GM13976 (cell line): ENCODE measurements at places on chromosomes 3 and 15.

DNA sequence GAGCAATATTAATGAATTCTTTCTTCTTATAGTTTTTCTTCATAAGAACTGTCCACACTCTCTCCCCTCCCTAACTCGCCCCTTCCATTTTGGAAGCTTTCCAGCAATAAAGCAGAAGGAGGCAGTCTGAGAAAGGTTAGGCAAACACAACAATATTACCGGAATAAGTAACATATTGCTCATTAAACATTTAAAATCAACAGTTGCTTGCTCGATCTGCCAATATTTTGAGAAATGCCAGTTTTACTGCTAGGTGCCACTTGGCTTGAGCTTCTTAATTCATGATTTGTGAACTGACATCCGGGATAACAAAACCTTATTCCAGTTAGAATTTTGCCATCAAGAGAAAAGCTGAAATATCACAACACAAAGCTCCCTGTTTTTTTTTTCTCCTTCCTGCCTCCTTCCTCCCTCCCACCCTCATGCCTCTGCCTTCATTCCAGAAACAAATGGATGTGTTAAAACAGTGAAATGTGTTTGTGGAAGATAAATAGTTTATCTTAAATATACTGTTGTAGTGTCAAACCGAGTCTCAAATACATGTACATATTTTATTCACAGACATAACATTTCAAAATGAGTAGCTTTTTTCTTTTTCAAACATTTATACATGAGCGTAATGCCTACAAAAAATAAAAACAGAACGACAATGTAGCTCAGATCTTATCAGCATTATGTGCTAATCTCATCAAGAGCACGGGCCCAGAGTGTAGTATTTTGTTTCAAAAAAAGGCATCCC is 253.7 kb downstream of the GAP43 start:
- DNase-seq: no peak

- DNase-seq: no peak
These were observed 150.5 kb upstream of the THBS1 start for GRCh38 chr15:39430389-39430788.

DNA sequence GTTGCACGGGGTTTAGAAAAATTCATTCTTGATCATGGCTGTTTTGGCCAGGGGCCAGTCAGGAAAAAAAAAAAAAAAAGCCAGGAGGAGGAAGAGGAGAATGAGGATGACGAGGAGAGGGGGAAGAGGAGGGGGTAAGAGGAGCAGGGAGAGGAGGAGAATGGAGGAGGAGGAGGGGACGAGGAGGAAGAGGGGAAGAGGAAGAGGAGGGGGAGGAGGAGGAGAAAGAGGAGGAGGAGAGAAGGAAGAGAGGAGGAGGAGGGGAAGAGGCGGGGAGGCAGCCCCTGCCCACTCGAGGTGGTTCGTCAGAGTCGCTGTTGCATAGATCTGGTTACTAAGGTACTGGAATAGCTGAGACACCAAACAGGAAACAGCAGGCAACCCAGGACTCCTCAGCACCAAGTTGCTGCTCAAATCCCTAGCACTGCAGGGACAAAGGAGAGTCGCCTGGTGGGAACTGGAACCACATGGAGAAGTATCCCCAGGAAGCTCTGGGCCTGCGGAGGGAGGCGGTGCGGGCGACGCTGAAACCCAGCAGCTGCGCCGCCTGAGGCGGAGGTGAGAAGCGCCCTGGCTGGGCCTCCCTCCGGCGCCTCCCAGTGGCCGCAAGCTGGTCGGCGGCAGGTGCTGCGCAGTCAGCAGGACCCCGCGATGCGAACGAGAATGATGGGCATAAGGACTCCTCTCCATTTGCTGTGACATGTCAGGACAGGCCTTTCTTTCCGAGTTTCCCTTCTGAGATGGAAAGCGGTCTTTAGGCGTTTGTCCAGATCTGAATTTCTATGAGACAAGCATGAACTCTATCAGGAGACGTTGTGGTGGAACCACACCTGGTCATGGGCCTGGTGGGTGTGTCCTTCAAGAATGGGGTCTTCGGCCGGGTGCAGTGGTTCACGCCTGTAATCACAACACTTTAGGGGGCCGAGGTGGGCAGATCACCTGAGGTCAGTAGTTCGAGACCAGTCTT is 17.5 kb downstream of the FAM240A start:
- DNase-seq: peak; percentile 89

DNA sequence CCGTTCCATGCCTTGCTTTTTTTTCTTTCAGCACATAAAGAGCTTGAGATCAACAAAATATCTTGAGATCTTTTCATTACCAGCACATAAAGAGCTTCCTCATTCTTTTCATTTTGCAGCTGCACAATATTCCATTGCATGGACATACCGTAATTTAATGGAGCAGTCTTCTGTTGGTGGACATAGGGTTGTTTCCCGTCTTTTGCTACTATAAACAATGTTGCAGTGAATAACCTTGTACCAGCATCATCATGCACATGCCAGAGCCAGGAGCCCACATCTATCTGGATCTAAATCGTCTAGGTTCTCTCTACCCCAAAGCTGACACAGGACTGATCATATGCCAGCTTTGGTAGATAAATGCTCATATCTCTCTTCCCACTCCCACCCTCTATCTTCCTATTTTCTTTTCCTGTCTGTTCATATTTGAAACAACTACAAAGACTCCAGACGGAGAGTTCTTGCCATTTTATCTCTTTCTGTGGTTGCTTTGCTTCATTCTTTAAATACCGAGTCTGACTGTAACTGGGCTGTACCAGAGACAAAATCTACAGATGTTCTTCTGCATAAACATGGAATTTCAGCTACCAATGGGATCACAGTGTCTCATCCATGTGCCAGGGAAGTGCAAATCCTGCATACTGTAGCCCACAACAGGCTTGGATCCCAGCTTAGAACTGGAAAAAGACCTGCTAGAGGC is 47.1 kb upstream of the AKAP13 start:
- no peak for DNase-seq

GRCh38 chr15:80484333-80484864 is 80.2 kb downstream of the ARNT2 start:
- DNase-seq: no peak

GRCh38 chr3:98655666-98656065 is 62.3 kb upstream of the CPOX start:
- DNase-seq: no peak

DNA sequence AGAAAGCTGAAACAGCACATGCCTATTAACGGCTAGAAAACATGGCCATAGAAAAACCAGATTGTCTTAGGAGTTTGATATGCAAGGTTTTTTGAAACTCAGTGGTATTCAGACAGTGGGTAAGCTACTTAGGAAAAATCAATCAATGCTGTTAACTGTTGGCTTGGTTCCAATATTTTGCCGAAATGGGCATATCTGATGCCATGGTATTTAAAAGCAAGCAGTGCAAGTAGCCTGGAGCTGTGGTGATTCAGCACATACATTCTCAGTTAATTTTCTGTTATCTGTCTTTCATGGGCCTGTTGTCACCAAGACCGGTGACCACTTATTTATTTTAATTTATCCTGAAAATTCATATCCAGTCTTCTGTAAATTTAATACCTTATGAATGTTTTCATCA is 17.3 kb upstream of the SUCNR1 start:
- no peak for DNase-seq

DNA sequence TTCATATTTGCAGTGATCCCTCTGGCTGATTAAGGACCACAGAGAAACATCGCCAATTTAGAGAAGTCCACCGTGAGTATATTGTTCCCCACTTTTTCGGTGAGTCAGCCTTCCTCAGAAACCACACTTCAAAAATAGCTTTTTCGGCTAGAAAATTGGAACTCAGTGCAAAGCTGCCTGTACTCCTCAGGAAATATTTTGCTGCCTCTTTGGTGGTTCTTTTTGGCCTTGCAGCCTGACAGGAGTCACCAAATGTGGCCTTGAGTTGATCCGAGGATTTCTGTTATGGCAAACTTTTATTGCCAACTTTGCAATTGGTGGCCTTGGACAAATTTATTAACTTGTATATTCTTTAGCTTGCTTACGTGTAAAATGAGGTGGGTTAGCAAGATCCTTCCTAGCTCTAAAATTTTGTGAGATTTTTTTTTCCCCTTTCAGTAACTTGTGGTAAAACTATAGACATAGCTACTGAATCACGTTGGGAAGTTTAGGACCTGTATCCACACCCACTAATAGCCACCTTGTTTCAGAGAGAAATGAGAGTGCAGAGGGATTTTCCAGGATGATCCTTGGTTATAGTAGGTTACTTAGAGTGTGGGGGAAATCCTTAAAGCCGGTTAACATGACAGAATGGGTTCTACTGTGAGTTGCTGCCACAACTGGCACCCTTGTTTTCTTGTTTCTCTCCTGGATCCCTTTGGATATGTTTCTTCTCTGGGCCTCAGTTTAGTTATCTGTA is 9.9 kb downstream of the ARL6IP5 start:
- DNase-seq: no peak

GRCh38 chr3:98501863-98502576 is 4.5 kb downstream of the OR5K2 start:
- DNase-seq: no peak

DNA sequence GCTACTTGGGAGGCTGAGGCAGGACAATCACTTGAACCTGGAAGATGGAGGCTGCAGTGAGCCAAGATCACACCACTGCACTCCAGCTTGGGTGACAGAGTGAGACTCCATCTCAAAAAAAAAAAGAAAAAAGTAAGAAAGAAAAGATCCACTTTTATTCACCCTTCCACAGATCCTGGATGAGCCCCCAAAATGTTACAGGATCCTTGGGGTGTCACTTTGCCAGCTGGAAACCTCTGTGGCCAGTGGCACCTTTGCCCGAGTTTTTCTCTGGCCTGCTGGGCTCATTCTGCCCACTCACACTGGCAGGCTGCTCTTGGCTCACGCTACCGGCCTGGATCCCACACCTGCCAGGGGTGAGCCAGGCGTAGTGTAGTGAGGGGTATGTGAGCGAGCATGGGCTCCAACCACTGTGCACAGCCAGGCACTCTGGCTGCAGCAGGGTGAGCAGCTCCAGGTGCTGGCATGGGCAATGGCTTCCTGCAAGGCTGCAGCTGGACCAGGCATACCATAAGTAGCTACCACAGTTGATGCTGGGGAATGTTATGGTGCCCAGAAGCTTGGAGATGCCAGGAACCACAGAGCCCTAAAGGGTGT is 57.8 kb upstream of the C15orf39 start:
- no peak for DNase-seq

GRCh38 chr3:182738583-182739411 is 54.5 kb upstream of the ATP11B start:
- no peak for DNase-seq

GRCh38 chr3:115554487-115554807 is 68.9 kb upstream of the GAP43 start:
- no peak for DNase-seq

DNA sequence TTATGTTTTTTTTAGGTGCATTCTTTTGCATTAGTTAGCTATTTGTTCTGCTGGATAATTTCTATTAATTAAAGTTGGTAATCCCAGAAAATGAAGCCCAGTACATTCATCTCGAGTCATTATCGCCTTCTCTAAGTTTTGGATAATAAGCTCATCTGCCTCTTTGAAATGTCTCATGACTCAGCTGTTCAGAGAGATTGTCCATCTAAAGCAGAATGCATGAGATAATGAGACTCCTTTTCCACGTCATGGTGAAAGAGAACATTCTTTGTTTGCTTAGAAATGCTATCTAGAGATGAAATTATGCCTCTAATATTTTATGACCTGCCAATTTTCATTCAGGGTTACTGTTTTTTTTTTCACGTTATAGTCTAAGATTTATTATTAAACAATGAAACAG is 374.7 kb upstream of the GOLIM4 start:
- DNase-seq: no peak

- DNase-seq: no peak
These were observed 181.4 kb upstream of the BCL6 start for GRCh38 chr3:187926620-187927019.

DNA sequence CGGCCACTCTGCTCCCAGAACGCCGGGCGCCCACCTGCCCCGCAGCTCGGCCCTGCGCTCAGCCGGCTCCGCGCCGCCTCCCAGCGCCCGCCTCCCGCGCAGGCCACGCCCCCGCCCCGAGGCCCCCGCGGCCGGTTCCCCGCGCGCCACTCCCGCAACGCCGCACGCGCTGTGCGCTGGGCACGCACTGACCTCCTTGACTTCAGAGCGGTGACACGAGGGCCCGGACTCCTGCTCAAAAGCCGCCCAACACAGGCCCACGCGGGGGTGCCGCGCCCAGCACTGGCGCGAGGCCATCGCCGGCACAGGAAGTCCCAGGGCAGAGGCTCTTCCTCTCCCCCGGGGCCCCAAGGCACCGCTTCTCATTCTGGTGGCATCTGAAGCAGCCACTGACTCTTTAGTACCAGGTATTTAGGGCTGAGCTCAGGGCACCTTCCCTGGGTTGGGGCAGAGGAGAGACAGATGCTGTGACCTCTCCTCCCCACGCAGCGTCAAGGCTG is 12.4 kb downstream of the TNK2 start:
- peak; percentile 81 for DNase-seq

- DNase-seq: no peak
These were observed 157.3 kb upstream of the SMAD3 start for GRCh38 chr15:66907826-66908743.

DNA sequence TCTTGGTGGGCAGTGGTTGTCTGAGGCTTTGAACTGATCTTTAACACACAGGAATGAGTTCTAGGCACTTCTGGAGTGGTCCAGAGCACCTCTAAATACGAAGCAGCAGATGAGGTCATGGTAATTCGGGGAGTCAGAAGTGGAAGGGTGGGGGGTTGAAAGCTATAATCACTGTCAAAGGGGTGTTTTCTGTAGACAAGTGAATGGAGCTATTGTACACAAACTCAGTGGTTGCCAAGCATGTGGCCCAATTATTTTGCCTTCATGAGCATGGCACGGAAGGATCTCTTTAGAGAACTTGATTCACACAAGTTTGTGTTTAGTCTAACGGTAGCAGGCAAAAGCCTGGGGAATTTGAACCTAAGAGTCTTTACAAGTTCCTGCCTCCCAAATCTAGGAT is 6.3 kb downstream of the FRMD5 start:
- no peak for DNase-seq

- DNase-seq: no peak
These were observed 11.0 kb upstream of the KCNMB2 start for GRCh38 chr3:178525251-178525650.

- no peak for DNase-seq
These were observed 75.7 kb upstream of the UBE3A start for GRCh38 chr15:25514522-25514921.

DNA sequence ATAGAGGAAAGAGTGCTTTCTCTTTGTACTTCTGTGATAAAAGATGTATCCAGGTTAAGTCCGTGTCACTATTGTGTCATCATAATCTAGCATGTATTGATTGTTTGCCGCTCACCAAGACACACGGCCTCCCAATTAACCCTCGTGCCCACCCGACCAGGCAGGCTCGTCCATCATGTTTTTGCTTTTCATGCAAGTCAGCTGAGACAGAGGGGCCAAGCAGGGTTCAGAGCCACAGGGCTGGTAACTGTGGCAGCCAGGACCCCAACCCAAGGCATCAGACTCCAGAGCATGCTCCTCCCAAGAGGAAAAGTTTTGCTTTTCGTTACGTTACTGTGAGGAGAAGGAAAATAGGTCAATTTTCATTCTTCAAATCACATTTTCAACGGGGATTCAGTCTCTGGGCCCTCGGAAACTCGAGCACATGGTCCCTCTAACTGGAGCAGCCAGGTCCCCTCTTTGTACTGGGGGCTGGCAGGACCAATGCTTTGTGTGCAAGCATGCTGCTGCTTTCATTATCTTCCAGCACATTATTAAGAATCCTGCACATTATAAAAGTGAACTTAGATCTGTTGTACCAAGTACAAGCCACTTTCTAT is 161.1 kb upstream of the TOPAZ1 start:
- DNase-seq: no peak
